CD8-positive, alpha-beta memory T cell (primary cell): ENCODE measurements at places on chromosomes 5 and 9. TPM values are rescaled to one million over a fixed set of nuclear protein-coding genes. Genes with fewer than 3 reads are reported as not detected.

- H3K27ac ChIP-seq = no peak overlapping the region
- no peak overlapping the region for H3K4me3 ChIP-seq
- H3K4me1 ChIP-seq = no peaks in the 10 kb centered on the region
- no peaks in the 10 kb centered on the region for H3K27me3 ChIP-seq
Measured at GRCh38 chr5:151680944-151681427, 5.7 kb downstream of the SPARC start.

- H3K4me1 ChIP-seq = no peaks in the 10 kb centered on the region
- no peak overlapping the region for H3K4me3 ChIP-seq
- peaks cover 9% of the 10 kb centered on the region for H3K36me3 ChIP-seq
- no peak for DNase-seq
Measured at GRCh38 chr5:55392669-55393068, 84.9 kb downstream of the MTREX start.

Gene WNT8A
- not detected for polyA plus RNA-seq

DNA sequence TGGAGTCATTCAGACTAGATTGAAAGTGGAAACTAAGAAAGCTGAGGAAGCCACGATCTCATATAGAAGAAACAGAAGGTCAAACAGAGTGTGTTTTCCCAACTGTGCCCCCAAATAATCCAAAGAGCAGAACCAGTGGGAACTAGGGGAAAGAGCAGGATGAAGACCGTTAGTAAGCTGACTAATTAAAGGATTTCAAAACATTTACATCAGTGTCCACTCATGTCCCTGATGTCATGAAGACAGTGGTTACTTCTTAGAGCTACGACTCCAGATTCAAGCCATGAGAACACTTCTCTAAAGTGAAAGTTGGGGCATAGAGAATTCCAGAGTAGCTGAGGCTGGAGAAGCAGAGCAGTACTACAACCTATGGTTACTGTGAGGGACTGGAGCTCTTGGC lies 119.6 kb upstream of the SLC12A2 start:
- no peaks in the 10 kb centered on the region for H3K36me3 ChIP-seq
- DNase-seq = no peak
- no peak overlapping the region for H3K27ac ChIP-seq
- no peaks in the 10 kb centered on the region for H3K27me3 ChIP-seq
- H3K4me1 ChIP-seq = peaks cover 6% of the 10 kb centered on the region

Gene AFAP1L1
- polyA plus RNA-seq = not detected

DNA sequence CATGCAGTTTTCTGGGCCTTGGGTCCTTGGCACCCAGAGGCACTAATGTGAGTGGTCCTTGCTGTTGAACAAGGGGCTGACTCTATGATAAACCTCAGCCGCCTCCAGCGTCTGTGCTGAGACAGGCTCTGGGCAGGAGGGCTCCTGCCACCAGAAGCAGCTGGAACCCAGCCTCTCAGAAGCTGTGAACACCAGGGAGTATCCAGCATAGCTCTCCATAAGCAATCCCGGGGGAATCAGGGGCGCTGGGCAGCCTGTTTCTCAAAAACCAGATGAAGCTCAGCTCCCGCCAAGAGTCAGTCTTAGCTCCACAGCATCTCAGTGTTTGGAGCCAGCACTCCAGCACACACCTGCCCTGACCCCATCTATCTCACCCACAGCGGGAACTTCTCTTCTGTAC lies 170.2 kb downstream of the HSPA4 start:
- no peaks in the 10 kb centered on the region for H3K4me1 ChIP-seq
- DNase-seq = no peak
- no peak overlapping the region for H3K4me3 ChIP-seq
- peaks cover 4% of the 10 kb centered on the region for H3K27me3 ChIP-seq

- H3K27me3 ChIP-seq = no peaks in the 10 kb centered on the region
- no peaks in the 10 kb centered on the region for H3K36me3 ChIP-seq
- no peak overlapping the region for H3K4me3 ChIP-seq
- no peak for DNase-seq
Measured at GRCh38 chr5:98497418-98497817, 276.0 kb upstream of the RGMB start.

DNA sequence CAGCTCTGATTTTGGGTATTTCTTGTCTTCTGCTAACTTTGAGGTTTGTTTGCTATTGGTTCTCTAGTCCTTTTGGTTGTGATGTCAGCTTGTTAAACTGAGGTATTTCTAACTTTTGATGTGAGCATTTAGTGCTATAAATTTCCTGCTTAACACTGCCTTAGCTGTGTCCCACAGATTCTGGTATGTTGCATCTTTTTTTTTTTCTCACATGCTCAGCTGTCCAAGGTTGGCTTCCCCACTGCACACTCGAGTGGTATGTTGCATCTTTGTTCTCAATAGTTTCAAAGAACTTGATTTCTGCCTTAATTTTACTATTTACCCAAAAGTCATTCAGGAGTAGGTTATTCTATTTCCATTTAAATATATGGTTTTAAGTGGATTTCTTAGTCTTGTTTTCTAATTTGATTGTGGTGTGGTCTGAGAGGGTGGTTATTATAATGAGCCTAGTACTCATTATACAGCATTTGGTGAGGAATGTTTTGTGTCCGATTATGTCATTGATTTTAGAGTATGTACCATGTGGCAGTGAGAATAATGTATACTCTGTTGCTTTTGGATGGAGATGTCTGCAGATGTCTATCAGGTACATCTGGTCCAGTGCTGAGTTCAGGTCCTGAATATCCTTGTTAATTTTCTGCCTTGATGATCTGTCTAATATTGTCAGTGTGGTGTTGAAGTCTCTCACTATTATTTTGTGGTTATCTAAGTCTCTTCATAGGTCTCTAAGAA lies 42.2 kb upstream of the IFNE start:
- no peaks in the 10 kb centered on the region for H3K27me3 ChIP-seq
- no peak overlapping the region for H3K4me3 ChIP-seq
- DNase-seq = no peak
- H3K4me1 ChIP-seq = no peaks in the 10 kb centered on the region

DNA sequence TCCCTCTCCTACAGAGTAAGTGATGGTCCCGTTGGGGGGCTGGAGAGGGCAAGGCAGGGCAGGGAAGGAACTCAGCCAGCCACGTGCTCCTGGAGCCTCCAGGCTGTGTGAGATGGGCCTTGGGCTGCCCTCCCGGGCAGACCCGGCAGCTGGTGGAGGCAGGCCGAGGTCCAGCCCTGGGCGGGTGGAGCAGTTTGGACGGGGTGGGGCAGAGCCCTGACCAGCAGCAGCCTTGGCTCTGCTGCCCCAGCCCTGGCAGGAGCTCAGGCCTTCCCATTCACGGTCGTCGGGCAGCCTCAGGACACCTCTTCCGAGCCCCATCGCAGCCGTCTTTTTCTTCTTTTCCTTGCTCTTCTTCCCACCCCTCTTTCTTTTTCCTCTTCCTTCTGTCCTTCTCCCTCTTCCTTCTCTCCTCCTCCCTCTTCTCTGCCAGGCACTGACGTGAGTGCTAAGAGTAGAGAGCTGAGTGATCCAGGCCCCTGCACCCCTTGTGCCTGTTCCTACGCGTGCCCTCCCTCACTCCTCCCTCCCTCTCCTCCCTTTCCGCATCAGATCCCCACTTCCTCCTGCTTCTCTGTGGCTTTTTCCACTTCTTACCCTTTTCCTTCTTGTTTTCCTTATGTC lies 42.8 kb downstream of the AMBP start:
- H3K36me3 ChIP-seq = no peaks in the 10 kb centered on the region
- no peak overlapping the region for H3K27ac ChIP-seq
- H3K4me3 ChIP-seq = no peak overlapping the region
- no peak for DNase-seq
- H3K4me1 ChIP-seq = no peaks in the 10 kb centered on the region
- no peaks in the 10 kb centered on the region for H3K27me3 ChIP-seq
